Stimulated activated CD4-positive, alpha-beta T cell treated with anti-CD3 and anti-CD28 coated beads, TNF-alpha, amount 100 ng/mL, for 1 hour (primary cell): ENCODE measurements at places on chromosomes 7 and 10.

DNA sequence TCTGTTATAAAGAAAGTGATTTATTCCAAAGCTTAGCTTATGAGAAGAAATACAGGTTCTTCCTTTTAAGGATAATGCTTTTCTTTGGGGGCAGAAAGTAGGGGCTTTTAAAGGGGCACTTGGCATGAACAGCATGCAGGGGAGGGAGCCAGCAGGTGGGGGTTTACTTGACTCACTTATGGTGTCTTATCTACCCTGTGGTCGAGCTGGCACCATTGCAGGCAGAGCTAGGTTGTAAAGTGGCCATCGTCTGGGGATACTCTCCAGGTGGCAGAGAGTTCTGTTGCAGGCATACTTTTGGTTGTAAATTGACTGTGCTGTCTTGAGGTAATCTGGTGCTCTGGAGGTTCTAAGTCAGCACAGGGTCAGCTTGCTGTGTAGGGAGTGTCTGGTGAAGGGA is 26.3 kb upstream of the IFRD1 start:
- DNase-seq = no peak

DNA sequence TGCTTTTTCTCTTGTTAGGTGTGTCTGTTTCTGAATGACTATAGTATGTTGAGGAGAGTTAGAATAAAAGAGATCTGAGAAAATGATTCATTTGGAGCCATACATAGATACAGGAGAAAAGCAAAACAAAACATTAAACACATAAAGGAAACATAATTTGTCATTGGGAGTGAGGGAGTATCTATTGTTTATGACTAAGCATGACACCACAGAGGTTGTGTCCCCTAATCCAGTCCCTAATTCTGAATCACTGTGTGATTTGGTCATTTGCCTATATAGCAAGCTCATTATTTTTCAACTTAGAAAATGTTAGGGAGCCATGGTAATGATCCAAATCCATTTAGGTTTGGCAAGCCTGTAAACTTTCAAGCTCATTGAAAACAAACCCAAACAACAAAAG is 132.3 kb upstream of the BMPER start:
- DNase-seq = no peak

DNA sequence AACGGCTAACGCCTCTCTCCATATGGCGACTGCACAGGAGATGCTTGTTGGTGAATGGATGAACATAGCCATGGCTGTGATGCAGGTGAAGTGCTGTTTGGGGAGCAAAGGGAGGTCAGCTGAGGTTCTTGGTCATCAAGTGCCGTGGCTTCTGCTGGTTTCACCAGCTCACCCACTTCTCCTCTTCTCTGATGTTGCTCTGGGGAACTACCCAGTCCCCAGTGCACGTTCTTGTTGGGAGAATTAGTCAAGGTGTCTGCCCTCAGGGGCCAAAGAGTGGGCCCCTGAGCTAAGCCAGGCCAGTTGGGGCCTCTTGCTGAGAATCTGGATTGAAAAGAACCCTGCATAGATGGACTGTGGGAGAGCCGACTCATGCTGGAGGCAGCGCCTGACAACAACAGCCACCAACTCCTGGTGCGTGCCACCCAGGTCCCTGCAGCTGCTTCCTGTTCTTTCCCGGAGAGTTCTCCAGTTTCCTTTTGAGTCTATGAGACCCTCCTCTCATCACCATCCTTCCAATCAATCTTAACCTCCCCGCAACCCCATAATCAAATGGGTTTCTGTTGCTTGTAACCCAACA is 3.0 kb downstream of the BTBD16 start:
- DNase-seq = no peak

DNA sequence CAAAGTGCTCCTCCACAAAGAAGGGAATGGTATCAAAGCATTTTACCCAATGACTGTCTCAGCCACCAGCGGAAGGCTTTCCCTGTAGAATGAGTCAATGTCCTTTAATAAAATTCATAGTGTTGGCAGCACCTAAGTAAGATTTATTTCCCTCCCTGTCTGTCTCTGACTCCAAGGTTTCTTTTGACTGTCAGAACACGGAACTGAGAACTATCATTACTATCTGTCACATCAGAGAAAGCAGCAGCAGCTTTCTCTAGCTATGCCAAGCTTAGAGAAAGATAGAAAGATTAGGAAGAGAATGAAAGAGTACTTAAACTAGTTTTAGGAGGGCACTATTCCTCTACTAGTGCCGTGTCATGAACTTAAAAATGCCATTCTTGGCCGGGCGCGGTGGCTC is 400.1 kb downstream of the SORCS1 start:
- no peak for DNase-seq

DNA sequence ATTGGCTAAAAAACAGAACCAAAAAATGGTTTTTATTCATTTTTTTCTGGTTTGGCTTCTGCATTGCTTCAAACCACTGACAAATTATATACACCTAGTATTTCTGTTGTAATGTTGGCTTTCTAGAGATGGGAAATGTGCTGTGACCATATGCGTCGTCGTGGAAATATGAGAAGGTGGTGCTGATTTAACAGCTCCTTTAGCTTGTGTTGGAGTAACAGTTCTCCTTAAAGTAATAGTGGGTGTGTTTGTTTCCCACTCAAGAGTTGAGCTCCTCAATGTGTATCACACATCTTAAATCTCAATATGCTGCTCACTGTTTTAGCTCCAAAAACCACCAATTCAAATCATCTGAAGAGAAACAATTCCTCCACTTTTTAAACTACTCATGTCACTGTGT is 196.4 kb downstream of the LHFPL3 start:
- no peak for DNase-seq

DNA sequence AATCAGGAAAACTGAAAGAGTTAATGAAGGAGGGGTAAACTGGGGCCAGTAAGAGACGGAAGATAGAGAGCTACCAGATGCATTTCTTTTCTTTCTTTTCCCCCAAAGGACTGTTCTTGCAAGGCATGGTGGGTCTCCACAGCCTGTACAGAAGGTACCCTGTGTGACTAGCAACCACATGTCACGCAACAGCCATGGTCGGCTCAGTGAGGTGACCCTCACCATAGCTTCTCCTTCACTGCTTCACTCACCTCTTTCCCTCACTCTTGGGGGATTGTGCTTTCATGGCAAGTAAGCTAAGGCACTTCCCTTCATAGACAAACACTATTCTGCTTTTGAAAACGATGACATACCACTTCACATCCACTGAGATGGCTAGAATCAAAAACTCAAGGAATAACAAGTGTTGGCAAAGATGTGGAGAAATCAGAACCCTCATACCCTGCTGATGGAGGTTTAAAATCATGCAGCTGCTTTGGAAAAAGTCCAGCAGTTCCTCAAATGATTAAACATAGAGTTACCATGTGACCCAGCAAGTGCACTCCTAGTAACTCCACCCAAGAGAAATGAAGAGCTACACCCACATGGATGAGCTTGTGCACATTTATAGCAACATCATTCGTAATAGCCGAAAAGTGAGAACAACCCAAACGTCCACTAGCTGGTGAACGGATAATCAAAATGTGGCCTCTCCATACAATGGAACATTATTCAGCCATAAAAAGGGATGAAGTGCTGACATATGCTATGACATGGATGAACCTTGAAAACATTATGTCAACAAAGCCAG is 3.8 kb upstream of the INSIG1 start:
- DNase-seq = no peak

GRCh38 chr10:131461093-131461492 is 149.6 kb upstream of the TCERG1L start:
- no peak for DNase-seq
